Stomach (tissue), 19 donors: ENCODE measurements at places on chromosomes 5 and 9.

- peak; percentile 48 for DNase-seq
Measured at GRCh38 chr5:74638970-74639806, 1.3 kb downstream of the ENC1 start.

GRCh38 chr9:69471433-69471832 is 146.4 kb downstream of the ENTREP1 start:
- DNase-seq, result peak; percentile 54

- no peak for DNase-seq
Measured at GRCh38 chr5:178083922-178084321, 29.4 kb upstream of the N4BP3 start.

DNA sequence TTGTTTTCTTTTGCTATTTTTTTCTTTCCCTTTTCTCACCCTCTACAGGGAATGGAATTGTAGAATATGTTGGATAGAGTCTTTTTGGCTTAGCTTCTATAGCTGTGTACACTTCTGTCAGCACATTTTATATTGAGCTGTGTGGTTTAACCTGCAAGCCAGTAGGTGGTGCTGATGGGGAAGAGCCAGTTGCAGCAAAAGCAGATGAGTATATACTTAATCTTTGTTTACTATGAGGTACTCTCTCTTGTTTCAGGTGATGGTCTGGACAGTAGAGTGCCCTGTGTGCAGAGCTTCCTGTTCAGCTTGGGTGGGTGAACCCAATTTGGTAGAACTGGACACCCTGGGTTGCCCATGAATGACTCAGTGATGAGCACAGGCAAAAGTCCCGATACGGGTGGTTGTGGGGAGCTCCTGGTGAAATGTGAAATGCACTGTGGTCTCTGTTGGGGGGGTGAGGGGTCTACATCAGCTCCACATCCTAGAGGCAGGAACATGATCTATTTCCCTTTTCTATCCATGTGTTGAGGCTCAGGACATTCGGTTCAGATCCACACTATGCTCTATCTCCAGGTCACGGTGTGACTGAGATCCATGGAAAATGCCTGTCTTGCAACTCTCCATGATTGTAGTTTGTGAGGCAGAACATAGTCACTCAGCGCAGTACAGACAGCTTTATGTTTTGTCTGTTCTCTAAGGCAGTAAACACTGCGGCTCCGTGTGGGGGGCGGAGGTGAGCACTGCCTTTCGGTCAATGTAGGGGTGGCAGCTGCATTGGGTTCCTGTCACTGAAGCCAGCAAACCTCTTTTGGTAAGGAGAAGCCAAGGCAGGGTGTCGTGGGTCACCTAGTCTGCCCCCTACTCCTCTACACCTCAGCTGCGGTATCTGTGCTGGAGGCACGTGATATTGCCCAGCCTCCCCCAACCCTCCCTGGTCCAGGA is 353.2 kb downstream of the PRR16 start:
- DNase-seq, result peak; percentile 15

DNA sequence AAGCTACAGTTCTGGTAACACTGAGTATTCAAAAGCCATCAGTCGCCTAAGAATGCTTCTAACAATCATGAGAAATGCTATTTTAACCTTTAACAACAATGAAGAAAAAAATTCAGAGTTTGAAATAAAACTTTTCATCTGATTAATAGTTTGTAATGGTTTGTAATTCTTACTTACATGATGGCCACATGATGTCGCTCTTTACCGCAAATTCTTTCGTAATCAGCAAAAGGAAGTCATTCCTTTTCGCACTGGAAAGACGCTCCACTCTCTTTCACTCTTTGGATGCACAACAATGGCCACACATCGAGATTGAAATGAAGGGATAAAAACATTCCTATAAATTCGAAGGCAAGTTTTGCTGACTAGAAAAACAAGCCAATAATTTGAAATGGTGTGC is at the start of gene PCDHA7:
Gene PCDHA7 (plus strand): TSS at position 277 of the 400 bp plus-strand sequence. CDS start 115 bp downstream, at position 392.
- DNase-seq, result no peak
